Small intestine (tissue), 16 donors: ENCODE measurements at places on chromosomes 1 and 21.

GRCh38 chr1:147496571-147497210 lies 44.6 kb upstream of the BCL9 start:
- no peak for DNase-seq

- DNase-seq = no peak
Measured at GRCh38 chr1:199087144-199087543, 448.3 kb downstream of the PTPRC start.

DNA sequence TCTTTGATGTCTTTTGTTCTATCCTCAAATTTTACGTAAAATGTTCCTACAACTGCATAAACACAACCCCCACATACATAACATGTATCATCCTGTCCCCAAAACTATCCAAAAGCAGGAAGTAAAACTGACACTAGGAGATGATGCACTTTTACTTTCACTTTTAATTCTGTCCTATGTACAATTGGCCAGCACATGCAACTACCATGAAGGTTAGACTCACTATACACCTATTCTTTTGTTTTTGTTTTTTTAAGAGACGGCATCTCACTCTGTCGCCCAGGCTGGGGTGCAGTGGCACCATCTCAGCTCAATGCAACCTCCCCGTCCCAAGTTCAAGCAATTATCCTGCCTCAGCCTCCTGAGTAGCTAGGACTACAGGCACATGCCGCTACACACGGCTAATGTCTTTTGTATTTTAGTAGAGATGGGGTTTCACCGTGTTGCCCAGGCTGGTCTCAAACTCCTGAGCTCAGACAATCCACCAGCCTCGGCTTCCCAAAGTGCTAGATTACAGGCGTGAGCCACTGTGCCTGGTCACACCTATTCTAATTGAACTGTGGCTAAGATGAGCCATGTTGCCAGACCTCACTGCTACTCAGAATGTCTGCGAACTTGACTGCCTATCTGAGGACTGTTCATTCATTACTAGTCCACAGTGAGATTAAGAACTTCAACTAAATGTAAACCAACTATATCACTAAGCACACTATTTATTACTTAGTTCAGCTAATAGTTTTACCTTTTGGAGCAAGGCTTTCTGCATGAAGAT lies 48.0 kb downstream of the TOR3A start:
- DNase-seq = peak; percentile 43

DNA sequence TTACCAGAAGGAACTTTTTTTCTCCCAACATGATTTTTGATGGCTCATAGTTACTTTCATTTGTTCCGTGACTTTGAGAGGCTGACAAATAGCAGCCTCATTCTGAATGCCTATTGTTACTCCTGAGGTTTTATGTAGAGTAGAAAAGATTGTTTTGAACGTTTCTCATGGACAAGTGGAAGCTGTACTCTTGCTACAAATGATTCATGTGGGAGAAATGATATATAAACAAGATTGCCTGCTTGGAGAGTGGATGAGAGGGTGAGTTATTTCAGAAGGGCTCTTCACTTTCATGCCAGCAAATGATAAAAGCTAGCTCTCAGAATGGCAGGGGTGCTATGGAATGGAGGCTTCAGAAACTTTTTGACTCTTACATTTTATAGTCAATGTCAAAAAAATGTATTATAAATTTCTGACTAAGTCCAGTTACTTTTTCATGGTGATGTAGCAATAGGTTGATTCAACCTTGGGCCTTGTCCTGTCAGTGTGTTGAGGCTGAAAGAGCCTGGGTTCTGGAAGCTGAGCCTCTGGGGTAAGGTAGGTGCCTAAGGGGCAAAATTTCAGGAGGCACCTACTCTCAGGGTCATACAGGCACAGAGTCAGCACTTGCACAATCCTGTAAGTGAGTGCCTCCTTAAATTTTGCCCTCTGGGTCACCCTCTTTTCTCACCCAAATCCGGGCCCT lies 19.4 kb downstream of the JUN start:
- DNase-seq = no peak

DNA sequence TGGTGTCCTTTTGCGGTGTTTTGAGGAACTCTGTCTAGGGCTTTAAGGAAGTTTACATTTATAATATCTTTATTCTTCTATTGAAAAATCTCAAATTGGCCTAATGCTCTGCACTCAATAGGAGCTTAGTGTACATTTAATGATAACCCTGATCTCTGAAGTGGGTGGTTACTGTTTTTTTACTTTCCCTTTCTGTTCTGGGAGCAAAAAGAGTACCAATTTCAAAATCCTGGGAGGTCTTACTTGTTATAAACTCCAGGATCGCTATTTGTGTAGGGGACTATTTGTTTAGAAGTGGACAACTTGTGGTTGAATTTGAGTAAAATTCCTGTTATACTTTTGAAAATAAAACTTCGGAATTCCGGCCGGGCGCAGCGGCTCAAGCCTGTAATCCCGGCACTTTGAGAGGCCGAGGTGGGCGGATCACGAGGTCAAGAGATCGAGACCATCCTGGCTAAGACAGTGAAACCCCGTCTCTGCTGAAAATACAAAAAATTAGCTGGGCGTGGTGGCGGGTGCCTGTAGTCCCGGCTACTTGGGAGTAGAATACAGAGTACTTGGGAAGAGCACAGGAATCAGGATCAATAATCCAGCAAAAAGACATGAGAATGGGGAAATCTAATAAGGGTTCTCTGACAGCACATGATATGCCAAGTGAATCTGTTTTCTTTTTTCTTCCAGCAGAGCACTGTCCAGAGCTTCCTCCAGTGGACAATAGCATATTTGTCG lies 1.1 kb downstream of the C4BPB start:
- DNase-seq = no peak

DNA sequence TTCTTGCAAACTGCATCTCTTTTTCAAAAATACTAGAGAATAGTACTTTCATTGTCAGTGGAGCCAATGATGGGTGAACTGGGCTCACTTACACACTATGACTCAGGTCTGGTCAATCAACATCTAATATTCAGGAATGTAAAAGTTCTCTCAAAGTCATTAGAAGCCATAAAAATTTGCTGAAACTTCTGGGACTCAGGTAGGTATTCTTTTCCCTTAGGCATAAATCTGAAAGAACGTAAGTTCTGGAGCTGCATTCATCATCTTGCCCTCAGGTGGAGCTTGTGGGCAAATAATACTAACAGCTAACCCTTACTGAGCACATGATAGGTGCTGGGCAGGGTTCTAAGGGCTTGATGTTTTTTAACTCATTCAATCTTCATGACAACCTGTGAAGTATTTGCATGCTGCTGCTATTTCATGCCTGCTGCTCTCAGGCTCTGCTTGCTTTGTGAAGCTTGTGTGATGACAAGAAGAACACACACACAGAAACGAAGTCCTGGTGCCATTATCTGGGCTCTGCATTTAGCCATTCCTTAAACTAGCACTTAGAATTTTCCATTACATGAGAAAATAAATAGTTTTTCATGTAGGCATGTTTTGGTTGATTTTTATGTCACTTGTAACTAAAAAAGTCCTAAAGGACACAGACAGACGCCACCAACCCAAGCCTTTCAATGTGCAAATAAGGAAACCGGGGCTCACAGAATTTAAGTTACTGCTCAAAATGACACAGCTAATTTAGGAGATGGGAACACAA lies 394.2 kb upstream of the LYPLAL1 start:
- DNase-seq = no peak

DNA sequence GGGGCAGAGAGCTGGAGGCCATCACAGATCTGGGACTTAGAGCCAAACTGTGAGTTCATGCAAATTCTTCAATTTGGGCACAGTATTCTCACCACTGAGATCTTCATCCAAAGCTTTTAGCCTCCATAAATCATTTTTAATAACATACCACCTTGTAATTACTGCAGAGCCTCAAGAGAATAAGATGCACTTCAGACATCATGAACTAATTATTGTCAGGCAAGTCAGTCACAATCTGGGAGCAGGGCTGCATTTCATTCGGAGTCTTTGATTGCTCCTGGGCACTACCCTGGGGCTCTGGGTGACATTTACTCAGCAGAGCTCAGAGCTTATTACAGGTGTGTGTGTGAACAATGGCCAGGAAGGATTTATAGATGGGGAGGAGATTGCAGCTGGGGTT lies 623.7 kb downstream of the PTPRU start:
- DNase-seq = no peak

DNA sequence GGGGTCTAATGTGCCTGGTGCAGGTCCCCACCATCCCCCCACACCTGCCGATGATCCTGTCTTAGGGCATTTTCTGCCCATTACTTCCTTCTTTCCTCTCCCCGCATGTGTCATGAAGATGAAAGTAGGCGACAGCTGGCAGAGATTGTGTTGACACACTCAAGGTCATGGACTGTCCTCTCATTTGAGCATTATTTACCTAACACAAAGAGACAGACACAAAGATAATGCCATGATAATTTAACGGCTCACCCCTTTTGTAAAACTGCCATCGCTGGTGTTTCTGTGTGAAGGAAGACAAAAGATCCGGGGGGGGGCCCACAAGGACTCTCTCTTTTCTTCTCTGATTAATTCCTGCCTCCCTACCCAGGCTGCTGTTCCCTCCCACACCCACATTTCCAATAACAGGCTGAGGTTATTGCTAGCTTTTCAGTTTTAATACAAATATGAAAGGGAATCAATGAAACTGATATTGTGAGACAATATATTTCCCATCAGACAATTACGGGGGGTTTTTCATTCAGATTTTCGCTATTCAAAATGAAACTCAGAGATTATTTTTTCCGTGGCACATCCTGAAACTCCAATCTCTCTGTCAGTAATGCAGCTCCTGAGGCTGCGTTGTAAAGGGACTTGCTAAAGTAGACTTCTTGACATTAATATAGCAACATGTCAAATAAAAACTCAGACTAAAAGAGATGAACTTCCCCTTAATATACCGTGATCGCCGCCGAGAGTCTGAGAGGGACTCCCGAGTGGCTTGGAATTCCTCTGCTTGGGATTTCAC lies 561.1 kb downstream of the NPHP4 start:
- peak; percentile 25 for DNase-seq
